ENCODE measurements at places on chromosomes 1 and 21. TPM values are rescaled to one million over a fixed set of nuclear protein-coding genes. Genes with fewer than 3 reads are reported as not detected.

- DNase-seq = no peak
Observed at GRCh38 chr1:38741341-38741740, 118.2 kb downstream of the RRAGC start.

DNA sequence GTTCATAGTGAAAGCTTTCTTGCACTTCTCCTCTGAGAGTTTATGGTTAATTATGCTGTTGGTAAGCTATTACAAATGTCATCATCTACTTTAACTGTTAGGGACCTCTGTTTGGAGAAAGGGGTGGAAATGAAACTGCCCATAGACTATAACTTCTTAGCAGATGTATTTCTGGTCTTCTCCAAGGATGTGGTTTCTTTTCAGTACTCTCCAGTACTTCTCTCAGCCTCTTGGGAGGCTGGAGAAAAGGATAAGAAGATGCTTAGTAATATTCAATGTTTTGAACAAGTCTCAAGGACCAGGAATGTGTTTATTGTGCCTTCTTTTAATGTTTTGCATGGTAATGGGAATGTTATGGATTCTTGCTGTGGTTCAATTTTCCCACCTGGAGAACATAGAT, 60.4 kb downstream of the LAMC2 start:
- no peak for DNase-seq

DNA sequence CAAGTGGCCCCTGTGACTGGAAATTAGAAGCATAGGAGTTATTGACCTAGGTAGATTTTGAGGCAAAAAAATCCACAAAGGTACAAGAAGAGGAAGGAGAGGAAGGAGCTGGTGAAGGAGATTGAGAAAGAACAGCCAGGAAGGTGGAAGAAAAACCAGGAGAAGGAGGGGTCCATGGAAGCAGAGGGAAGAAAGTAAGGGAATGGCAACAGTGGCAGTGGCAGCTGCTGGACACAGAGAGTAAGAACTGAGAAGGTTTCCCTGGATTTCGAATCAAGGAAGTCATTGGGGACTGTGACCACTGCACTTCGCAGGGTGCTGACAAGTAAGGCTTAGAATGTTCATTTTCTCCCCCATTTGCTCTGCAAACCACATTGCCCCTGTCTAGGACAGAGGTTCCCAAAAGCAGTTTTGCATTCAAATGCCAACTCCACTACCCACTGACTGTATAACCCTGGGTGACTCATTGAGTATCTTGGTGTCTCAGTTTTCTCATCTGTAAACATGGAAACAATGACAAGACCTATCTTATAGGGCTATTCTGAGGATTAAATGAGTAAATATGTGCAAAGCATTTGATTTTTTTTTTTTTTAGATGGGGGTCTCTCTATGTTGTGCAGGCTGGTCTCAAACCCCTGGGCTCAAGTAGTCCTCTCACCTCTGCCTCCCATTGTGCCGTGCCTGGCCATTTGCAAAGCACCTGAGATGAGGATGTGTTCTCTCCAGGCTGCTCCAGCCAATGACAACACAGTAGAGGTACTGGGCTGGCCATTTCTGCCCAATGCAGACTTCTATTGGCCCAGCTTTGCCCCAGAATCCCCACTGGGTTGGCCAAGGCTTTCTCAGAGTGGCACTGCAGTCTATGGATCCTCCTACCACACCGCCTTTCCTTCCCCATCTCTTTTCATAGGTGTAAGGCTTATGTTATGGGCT, 9.3 kb upstream of the CAPN2 start:
- DNase-seq = no peak

DNA sequence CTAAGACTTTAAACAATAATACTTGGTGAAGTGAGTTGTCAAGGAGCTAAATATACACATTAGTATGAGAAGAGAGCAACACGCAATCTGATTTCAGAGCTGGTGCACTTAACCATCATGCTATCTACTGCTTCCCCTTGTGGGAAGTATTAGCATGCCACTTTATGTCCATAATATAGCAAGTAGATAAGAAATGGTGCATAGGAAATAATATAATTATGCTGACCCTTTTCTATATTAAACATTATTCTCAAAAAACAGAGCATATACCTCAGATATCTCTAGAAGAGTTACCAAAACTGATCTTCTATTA, 63.4 kb downstream of the MAGI3 start:
- DNase-seq = no peak

LCE2B gene
- total RNA-seq = not detected

DNA sequence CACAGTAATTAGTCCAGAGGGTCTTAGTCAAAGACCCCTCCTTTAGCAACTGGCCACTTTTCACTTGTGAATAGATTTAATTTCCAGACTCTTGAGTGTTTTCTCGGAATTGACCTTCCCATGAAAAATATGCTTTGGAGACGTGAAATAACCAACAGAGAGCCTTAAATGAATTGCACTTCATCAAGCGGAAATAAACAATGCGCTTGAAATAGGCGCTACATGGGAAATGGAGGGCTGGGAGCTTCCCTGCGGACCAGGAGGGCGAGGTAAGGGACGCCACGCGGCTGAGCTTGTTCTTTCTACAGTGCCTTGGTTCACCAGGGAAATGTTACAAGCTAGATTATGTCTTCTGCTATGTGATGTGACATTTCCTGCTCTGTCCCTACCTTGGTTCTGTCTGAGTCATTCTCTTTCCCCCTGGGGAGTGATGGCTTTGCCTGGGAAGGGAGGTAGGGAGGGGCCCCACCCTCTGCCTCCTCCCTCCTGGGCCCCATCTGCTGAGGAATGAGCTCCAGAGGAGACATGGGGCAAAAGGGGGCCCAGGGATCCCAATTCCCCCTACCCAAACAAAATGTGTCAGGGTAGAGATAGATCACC, 619.3 kb downstream of the PTPRU start:
- no peak for DNase-seq

DNA sequence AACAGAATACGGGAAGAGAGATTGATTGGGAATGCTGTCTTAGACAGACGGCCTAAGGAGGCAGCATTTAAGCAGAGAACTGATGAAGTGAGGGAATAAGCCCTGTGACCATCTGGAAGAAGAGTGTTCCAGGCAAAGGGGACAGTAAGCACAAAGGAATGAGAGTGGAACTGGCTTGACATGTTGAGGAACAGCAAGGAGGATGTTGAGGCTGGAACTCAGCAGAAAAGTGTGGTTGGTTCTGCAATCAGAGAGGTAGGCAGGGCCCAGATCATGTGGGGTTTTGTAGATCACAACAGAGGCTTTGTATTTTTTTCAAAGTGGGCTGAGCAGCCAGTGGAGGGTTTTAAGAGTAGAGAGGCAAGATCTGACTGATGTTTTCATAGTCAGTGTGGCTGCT, 157.4 kb downstream of the DNM3 start:
- DNase-seq = no peak

DNA sequence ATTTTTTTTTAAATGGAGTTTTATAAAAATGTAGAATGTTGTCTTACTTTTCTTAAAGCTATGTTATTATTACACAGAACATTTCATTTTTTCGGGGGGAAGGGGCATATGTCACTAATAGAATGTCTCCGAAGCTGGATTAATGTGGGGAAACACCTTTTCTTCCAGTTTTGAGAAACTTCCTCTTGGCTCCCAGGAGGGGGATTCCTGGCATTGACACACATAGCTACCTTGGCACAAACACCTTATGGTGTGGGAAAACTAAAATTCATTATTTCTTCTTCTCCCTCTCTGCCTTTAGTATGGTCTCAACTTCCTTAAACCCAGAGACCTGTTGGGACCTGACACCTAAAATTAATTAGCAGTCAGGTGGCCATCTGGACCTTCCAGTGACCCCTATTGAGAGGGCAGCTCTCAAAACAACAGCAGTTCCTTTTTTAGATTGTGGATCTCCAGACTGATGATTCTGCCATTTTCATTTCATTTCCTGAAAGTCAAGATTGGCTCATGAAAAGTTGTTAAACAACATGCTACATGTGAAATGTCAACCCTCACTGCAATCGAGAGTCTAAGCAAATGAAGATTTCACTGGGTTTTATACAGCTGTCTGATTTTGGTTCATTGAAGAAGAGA, 70.1 kb upstream of the EDEM3 start:
- no peak for DNase-seq

GRCh38 chr1:219109424-219110018, 64.2 kb upstream of the LYPLAL1 start:
- no peak for DNase-seq

DNA sequence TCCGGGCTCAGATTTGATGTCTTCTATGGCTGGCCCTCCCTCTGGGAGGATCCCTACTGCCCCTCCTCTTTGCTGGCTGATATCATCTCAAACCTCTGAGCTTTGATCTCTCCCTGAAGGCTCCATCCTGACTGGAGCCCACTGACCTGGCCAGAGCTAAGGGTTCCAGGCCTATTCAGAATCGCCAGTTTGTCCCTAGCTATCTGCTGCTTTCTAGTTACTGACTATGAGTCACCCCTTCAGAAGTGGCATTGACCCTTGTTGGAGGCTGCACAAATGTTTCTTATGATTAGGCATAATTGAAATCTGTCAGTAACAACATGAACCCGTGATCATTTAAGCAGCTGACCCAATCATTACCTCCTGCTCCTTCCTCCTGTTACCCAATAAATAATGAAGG, 87.1 kb downstream of the ABCA4 start:
- DNase-seq = no peak

CELA3B gene
- total RNA-seq = 2.3 TPM

UBL4B gene
- not detected for total RNA-seq

JAM2 gene
- total RNA-seq = 43.5 TPM

DNA sequence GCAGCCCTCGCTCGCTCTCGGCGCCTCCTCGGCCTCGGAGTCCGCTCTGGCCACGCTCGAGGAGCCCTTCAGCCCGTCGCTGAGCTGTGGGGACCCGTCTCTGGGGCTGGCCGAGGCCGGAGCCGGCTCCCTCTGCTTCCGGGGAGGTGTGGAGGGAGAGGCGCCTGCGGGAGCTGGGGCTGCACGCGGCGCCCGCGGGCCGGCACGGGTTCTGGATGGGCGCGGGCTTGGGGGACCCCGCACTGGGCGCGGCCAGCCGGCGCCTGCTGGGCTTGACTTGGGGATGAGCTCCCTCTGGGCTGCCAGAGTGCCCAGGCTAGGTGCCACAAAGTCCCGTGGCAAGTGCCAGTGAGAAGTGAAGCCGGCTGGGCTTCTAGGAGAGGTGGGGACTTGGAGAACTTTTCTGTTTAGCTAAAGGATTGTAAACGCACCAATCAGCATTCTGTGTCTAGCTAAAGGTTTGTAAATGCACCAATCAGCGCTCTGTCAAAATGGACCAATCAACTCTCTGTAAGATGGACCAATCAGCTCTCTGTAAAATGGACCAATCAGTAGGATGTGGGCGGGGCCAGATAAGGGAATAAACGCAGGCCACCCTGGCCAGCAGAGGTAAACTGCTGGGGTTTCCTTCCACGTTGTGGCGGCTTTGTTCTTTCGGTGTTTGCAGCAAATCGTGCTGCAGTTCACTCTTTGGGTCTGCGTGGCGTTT, 20.2 kb downstream of the EXOC8 start:
- DNase-seq = no peak

FHAD1 gene
- total RNA-seq = not detected

GRCh38 chr1:86061551-86061990, 95.0 kb downstream of the COL24A1 start:
- DNase-seq = no peak

- no peak for DNase-seq
Observed at GRCh38 chr1:33456502-33456886, 16.0 kb upstream of the ZSCAN20 start.

ARHGAP29 gene
- total RNA-seq = 80.4 TPM

- no peak for DNase-seq
Observed at GRCh38 chr1:87872692-87873091, 544.0 kb downstream of the LMO4 start.

DNA sequence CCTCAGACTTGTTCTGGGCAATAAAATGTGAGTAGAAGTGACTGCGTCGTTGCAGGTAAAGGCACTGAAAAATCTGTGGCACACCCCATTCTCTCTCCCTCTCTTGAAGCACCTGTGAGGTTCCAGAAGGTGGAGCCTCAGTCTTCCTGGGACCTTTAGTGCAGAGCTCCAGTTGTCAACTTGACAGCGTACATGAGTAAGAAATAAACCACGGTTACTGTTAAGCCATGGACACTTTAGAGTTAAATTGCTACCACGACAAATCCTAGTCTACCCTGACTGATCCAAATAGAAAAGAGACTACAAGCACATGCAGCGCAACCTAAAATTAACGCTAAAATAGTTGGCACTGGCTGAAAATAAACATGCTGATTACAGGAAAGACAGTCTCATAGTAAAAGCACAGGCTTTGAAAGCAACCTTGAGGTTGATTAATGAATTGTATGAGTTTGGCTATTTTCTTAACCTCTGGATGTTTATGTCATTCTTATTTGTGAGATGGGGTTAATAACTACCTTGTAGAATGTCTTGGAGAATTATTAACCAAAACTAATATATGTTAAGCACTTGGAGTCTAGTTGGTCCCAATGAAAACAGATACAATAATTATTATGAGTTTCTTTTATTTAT, 93.0 kb upstream of the PLPPR4 start:
- no peak for DNase-seq

GRCh38 chr1:157087030-157087429, 12.6 kb downstream of the ETV3L start:
- no peak for DNase-seq

DNA sequence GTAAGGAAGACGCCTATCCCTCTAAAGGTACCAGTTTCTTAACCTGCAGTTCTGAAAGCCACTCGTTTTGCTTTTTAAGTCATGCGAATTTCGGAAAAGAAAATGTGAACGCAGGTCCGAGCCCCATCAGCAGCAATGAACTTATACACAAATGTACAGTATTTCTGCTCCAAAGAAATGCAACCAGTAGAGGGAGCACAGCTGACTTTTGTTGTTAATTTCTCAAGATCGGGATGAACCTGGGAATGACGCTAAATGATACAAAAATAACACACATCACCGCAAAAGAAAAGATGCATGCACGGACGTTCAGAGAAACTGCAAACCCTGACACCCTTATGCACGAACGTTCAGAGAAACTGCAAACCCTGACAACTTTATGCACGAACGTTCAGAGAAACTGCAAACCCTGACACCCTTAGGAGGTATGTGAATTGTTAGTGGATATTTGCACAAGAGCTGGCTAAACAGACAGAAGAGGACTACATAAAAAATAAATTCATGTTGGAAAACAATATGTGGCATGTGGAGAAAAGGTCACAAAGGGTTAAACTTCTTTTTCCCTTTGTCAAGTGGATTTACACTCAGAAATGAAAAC, 3.5 kb upstream of the TIAM1 start:
- no peak for DNase-seq

TNFRSF9 gene
- 0.21 TPM for total RNA-seq

GRCh38 chr1:103266036-103266435, 157.7 kb upstream of the COL11A1 start:
- no peak for DNase-seq

GRCh38 chr1:205589618-205590456, 42.0 kb downstream of the ELK4 start:
- DNase-seq = no peak

- no peak for DNase-seq
Observed at GRCh38 chr1:215645861-215646260, 78.8 kb downstream of the KCTD3 start.

GRCh38 chr1:3494321-3495308, 40.1 kb downstream of the ARHGEF16 start:
- no peak for DNase-seq

DNA sequence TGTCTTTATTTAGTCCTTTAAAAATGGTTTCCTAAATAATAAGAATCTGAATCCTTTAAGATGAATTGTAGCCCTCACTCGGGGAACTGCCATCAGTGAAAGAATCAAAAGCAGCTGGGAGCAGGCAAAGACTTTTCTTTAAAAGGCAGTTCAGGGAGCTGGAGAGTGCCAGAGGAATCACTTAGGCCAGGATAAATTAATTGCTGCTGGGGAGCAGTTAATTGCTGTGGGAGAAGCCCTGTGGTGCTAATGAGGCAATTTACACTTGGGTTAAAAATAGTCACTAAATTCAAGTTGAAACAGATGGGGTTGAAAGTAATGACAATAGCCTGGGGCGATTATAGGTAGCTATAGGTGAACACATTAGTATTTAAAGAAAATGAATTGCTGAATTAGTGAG, 38.7 kb upstream of the COL24A1 start:
- DNase-seq = no peak

AJAP1 gene
- under 0.01 TPM for total RNA-seq

Data from tibial nerve (tissue), 4 donors.